ENCODE measurements at places on chromosomes 7 and 10.

DNA sequence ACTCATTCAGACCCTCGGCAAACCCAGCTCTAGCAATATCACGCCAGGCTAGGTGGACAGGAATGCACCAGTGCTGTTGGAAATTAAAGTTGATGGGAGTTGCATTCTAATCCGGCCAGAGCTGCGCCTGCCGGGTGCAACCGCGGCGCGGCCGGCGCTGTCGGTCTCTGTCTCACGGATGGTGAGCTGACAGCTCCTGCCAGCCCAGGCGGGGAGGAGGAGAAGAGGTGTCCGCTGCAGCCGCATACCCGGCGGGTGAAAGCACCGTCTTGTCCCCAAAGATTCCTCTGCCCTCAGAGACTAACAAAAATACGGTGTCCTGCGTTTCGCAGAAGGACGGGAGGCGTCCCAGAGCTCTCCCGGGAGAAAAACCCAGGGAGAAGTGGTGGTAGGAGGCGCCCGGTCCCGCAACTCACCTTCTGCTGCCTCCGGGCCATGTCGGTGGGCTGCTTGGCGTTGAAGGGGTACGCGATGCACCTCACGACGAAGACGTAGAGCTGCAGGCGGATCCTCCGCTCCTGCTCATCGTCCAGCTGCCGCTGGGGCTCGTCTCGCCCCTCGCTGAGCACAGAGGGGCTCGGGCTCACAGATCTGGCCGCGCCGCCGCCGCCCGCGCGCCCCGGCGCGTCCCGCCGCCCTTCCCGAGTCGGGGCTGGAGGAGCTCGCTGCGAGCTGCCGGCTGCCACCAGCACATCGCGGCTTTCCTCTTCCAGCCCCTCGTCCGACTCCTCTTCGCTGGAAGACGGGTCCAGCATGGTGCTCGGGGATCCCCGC, 490 bp downstream of the CADPS2 start:
- DNase-seq: no peak

GRCh38 chr7:30159163-30159562, 24.4 kb downstream of the MTURN start:
- DNase-seq: no peak

GRCh38 chr10:76202777-76203176, 771.4 kb downstream of the LRMDA start:
- no peak for DNase-seq

GRCh38 chr7:21023841-21024484, 237.3 kb upstream of the SP8 start:
- DNase-seq: no peak

DNA sequence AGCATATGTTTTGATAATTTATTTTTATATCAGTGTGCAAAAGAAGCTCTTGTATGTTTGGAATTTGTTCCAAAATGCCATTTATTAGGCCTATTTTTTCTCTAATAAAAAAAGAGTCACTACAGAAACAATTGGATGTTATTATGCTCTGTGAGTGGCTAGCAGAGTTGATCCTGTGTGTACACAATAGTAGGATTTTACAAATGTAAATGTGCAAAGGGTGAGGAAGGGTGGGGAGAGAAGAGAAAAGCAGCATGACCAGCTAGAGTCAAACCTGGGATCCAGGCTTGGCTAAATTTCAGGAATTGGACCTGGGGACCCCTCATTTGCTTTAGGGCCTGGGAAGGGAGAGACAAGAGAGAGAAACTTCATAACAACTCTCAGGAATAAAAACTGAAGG, 32.5 kb downstream of the SEMA3A start:
- DNase-seq: no peak

DNA sequence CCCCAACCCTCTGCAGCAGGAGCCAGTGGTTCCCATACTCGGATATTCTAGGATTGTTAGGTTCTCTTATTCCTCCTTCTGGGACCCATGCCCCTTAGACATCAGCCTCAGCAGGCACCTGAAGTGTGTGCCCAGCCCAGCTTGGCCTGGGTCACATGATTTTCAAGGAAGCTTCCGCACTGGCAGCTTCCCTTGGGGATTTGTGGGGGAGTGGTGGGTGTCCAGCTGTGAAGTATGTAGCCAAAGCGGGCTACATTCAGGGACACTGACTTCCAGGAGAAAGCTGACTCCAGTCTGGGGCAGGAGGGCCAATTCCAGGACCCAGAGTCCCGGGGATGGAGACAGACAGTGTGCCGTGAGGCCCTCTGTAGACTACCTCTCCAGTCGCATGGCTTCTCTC, 1.3 kb downstream of the LDB1 start:
- peak; percentile 42 for DNase-seq

- DNase-seq: no peak
Measured at GRCh38 chr7:2913760-2914387, 69.8 kb upstream of the GNA12 start.

GRCh38 chr7:66957595-66958290, 36.7 kb downstream of the TMEM248 start:
- DNase-seq: no peak

- no peak for DNase-seq
Measured at GRCh38 chr10:113982296-113982695, 61.4 kb upstream of the ADRB1 start.

DNA sequence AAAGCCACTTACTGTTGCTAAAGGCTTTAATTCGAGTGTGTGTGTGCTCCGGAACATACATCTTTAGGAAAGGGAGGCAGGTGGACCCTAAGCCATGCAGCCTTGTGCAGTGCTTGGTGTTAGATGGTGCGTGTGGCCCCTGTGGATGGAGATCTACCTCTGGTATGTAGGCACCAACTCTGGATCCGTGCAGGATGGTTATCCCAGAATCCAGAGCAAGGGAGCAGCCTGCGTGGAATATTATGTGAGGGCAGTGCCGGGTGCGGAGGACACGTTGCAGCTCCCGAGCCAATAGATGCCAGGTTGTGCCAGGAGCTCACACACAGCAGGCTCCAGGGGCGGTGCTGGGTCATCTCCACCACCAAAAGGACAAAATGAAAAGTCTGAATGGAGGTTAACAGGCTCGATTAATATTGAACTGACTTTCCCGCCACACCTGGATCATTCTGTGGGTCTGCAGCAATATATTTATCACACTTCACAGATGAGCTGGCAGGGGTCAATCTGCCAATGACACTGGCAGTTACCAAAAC, 143.0 kb upstream of the NPS start:
- DNase-seq: no peak

- peak; percentile 54 for DNase-seq
Measured at GRCh38 chr10:110208614-110209453, 1.4 kb downstream of the MXI1 start.

DNA sequence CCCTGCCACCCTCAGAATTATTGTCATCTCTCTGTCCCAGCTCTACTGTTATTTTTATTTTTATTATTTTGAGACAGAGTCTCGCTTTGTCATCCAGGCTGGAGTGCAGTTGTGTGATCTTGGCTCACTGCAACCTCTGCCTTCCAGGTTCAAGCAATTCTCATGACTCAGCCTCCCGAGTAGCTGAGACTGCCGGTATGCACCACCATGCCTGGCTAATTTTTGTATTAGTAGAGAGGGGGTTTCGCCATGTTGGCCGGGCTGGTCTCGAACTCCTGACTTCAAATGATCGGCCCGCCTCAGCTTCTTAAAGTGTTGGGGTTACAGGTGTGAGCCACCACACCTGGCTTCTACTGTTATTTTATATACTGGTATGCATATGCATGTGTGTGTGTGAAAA, 11.0 kb downstream of the CALHM2 start:
- no peak for DNase-seq
